ENCODE measurements at places on chromosomes 3 and 15. TPM values are rescaled to one million over a fixed set of nuclear protein-coding genes. Genes with fewer than 3 reads are reported as not detected.

SCN11A gene
- not detected for total RNA-seq

PLSCR4 gene
- total RNA-seq: 20.4 TPM

FAM81A gene
- total RNA-seq: 1.1 TPM

FGF12 gene
- total RNA-seq: 6.6 TPM

TM4SF1 gene
- total RNA-seq: 207 TPM

P2RY1 gene
- 0.02 TPM for total RNA-seq

TICRR gene
- total RNA-seq: 6.6 TPM

PPP2R3A gene
- total RNA-seq: 22.5 TPM

MEIS2 gene
- 32.9 TPM for total RNA-seq

CHRM5 gene
- not detected for total RNA-seq
